Bronchial smooth muscle cell (primary cell): ENCODE measurements at places on chromosomes 2 and 18. TPM values are rescaled to one million over a fixed set of nuclear protein-coding genes. Genes with fewer than 3 reads are reported as not detected.

TRIM43 gene
- not detected in 2 replicates for total RNA-seq

SLC30A3 gene
- not detected in 2 replicates for total RNA-seq

NOSTRIN gene
- 0.09 and 0.32 TPM in 2 replicates for total RNA-seq

NDUFAF7 gene
- total RNA-seq: 14.0 and 15.9 TPM in 2 replicates

LOXHD1 gene
- not detected in 2 replicates for total RNA-seq

LYPD6B gene
- 0.32 TPM in 1 of 2 replicates, not detected in the other for total RNA-seq

PARD3B gene
- total RNA-seq: 6.6 and 17.0 TPM in 2 replicates

UGT1A10 gene
- total RNA-seq: not detected in 2 replicates

KRTCAP3 gene
- 0.26 and 0.47 TPM in 2 replicates for total RNA-seq

FSHR gene
- under 0.01 TPM in 1 of 2 replicates, not detected in the other for total RNA-seq

NYAP2 gene
- not detected in 2 replicates for total RNA-seq

FIGN gene
- 0.63 and 1.6 TPM in 2 replicates for total RNA-seq

TMEM214 gene
- total RNA-seq: 22.2 and 27.6 TPM in 2 replicates

ZFP36L2 gene
- 11.3 and 14.3 TPM in 2 replicates for total RNA-seq

ABCG5 gene
- not detected in 2 replicates for total RNA-seq

TIGD1 gene
- 2.2 and 2.5 TPM in 2 replicates for total RNA-seq

CACNB4 gene
- 0.95 and 1.3 TPM in 2 replicates for total RNA-seq

GPN1 gene
- total RNA-seq: 24.9 and 33.0 TPM in 2 replicates

RNU2-63P gene
- total RNA-seq: 17.5 and 251 TPM in 2 replicates

CCDC150 gene
- 3.3 and 5.2 TPM in 2 replicates for total RNA-seq

RAB6C gene
- total RNA-seq: not detected in 2 replicates

ACVR1C gene
- 0.16 and 0.43 TPM in 2 replicates for total RNA-seq

PSMA8 gene
- total RNA-seq: not detected in 2 replicates

MSH6 gene
- 23.4 and 28.4 TPM in 2 replicates for total RNA-seq

POMC gene
- 1.4 TPM in 1 of 2 replicates, not detected in the other for total RNA-seq

KLF11 gene
- total RNA-seq: 2.4 and 3.6 TPM in 2 replicates

IL1R2 gene
- 0.09 and 0.79 TPM in 2 replicates for total RNA-seq

CBLN2 gene
- not detected in 2 replicates for total RNA-seq

FHOD3 gene
- total RNA-seq: 4.3 and 12.9 TPM in 2 replicates

MC5R gene
- not detected in 2 replicates for total RNA-seq

NAT8 gene
- not detected in 2 replicates for total RNA-seq

CFC1 gene
- not detected in 2 replicates for total RNA-seq

SULT1C2 gene
- total RNA-seq: under 0.01 and 1.1 TPM in 2 replicates

PAIP2B gene
- total RNA-seq: 0.63 and 0.94 TPM in 2 replicates

EFEMP1 gene
- 267 and 520 TPM in 2 replicates for total RNA-seq

STAT4 gene
- 0.60 and 0.63 TPM in 2 replicates for total RNA-seq

SCN2A gene
- total RNA-seq: 3.3 and 10.9 TPM in 2 replicates

COL4A4 gene
- 0.16 and 0.17 TPM in 2 replicates for total RNA-seq

SP5 gene
- not detected in 2 replicates for total RNA-seq

OTOS gene
- not detected in 2 replicates for total RNA-seq

UGT1A4 gene
- total RNA-seq: under 0.01 TPM in 1 of 2 replicates, not detected in the other

ANKRD53 gene
- total RNA-seq: 0.95 and 1.7 TPM in 2 replicates

ALK gene
- total RNA-seq: under 0.01 and 0.16 TPM in 2 replicates

ALPP gene
- not detected in 2 replicates for total RNA-seq

REG3A gene
- total RNA-seq: not detected in 2 replicates
